ENCODE measurements at places on chromosomes 5 and 9. TPM values are rescaled to one million over a fixed set of nuclear protein-coding genes. Genes with fewer than 3 reads are reported as not detected.

Gene PCDHGB5
- polyA plus RNA-seq, result 6.8 TPM

Gene SEMA4D
- 21.4 TPM for polyA plus RNA-seq

Gene SLU7
- polyA plus RNA-seq, result 52.4 TPM

Gene SMARCA2
- polyA plus RNA-seq, result 149 TPM

Gene TMEM252
- 3.5 TPM for polyA plus RNA-seq

Gene GPR150
- polyA plus RNA-seq, result 0.10 TPM

GRCh38 chr5:10501554-10502075, 59.9 kb downstream of the ROPN1L start:
- no peak for DNase-seq

DNA sequence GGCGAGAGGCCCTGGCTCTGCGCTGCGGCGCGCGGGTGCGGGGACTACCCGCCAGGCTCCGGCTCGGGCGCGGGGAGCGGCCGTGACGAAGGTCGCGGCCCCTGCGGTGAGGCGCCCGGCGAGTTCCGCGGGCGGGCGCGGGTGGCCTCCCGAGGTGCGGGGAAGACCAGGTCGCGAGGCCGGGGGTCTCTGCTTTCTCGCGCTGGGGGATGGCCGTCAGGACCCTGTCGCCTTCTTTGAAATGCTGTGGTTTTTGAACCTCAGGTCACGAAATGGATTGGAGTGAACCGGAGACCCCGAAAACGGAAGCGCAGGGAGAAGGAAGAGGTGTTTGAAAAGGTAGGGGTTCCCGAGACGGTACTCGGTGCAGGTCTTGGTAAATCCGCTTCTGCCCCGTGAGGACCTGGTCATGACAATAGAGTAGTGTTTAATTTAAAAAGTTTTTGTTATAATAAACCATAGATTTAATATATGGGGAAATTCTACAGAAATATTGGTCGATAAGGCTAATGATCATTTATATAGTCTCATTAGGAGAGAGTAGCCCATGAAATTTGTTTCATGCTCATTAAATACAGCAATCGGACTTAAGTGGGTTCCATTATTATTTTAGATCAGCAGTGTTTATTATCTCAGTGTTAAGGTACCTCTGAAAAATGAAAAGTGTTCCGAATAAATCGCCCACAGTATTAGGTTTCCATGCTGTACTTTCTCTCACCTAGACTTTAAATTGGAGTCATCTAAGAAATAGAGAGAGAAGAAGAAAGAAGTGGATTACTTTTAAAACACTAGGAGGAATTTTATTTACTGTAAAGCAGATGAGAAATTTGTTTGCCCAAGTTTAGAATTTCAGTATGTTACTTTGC, 279.0 kb downstream of the AOPEP start:
- DNase-seq, result no peak

GRCh38 chr5:11692636-11693035, 211.6 kb downstream of the CTNND2 start:
- DNase-seq, result no peak

- no peak for DNase-seq
These were observed 48.1 kb upstream of the FCN2 start for GRCh38 chr9:134832471-134832870.

- DNase-seq, result no peak
These were observed 10.2 kb upstream of the AUH start for GRCh38 chr9:91371894-91372293.

DNA sequence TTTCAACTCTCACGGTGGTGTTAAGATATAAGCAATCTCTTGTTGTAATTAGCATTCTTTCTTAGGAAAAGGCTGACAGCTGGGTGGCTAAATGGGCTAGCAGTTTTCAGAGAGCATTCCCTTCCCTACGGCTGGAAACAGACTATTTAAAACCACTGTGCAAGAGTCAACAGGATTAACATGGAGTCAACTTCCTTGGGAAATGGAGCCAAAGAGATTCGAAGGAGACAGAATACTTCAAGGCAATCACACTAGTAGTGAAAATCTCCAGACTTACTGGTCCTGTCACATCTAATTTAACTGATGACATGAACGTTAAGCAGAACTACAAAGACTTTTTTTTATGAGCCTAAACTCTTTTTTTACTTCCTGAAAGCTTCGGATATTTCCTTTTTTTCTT, 453.3 kb upstream of the ITGA1 start:
- DNase-seq, result no peak

GRCh38 chr5:133297293-133297692, 245.5 kb downstream of the HSPA4 start:
- no peak for DNase-seq
